Hepatocyte (in vitro differentiated cells): ENCODE measurements at places on chromosomes 5 and 9. TPM values are rescaled to one million over a fixed set of nuclear protein-coding genes. Genes with fewer than 3 reads are reported as not detected.

The RABEPK gene
- total RNA-seq: 18.2 and 20.4 TPM in 2 replicates

The FAM78A gene
- total RNA-seq: 0.27 and 0.52 TPM in 2 replicates

The NR5A1 gene
- total RNA-seq: 0.07 and 0.20 TPM in 2 replicates

The UGT3A2 gene
- total RNA-seq: 3.5 and 4.8 TPM in 2 replicates

The PRRC1 gene
- 84.0 and 105 TPM in 2 replicates for total RNA-seq

The BRINP1 gene
- 1.2 and 1.3 TPM in 2 replicates for total RNA-seq

The NTRK2 gene
- 3.4 and 3.7 TPM in 2 replicates for total RNA-seq

The BTNL8 gene
- 19.1 and 22.0 TPM in 2 replicates for total RNA-seq

The FAXDC2 gene
- total RNA-seq: 23.1 and 29.3 TPM in 2 replicates

The PCDHAC2 gene
- total RNA-seq: 6.8 and 11.3 TPM in 2 replicates

The MAST4 gene
- total RNA-seq: 10.4 and 11.7 TPM in 2 replicates

The CCDC69 gene
- 22.4 and 28.7 TPM in 2 replicates for total RNA-seq

The STKLD1 gene
- 0.10 and 0.48 TPM in 2 replicates for total RNA-seq

The PPP3R2 gene
- total RNA-seq: not detected in 2 replicates

The PCDHB2 gene
- total RNA-seq: 23.0 and 27.7 TPM in 2 replicates

The IFNB1 gene
- total RNA-seq: not detected in 2 replicates

The OR1Q1 gene
- not detected in 2 replicates for total RNA-seq

The CFAP90 gene
- total RNA-seq: 0.08 and 0.30 TPM in 2 replicates

The SLCO4C1 gene
- total RNA-seq: 17.2 and 20.5 TPM in 2 replicates

The HTR4 gene
- total RNA-seq: 2.0 and 2.3 TPM in 2 replicates

The ANKDD1B gene
- 1.4 and 4.7 TPM in 2 replicates for total RNA-seq

The OCLN gene
- 119 and 140 TPM in 2 replicates for total RNA-seq

The IL9 gene
- not detected in 2 replicates for total RNA-seq

The C5orf52 gene
- not detected in 2 replicates for total RNA-seq

The ZNF189 gene
- 50.0 and 60.3 TPM in 2 replicates for total RNA-seq

The SPAAR gene
- not detected in 2 replicates for total RNA-seq

The TAL2 gene
- not detected in 2 replicates for total RNA-seq

The TNFSF15 gene
- total RNA-seq: 8.5 and 10.4 TPM in 2 replicates

The IL3 gene
- 0.37 TPM in 1 of 2 replicates, not detected in the other for total RNA-seq

The PCDHGA5 gene
- total RNA-seq: 0.03 and 0.20 TPM in 2 replicates

The C9 gene
- total RNA-seq: 0.47 and 0.76 TPM in 2 replicates

The PRDM9 gene
- total RNA-seq: 0.56 TPM in 1 of 2 replicates, not detected in the other

The TMEM174 gene
- not detected in 2 replicates for total RNA-seq

The ZNF883 gene
- 2.8 and 5.7 TPM in 2 replicates for total RNA-seq

The FAT2 gene
- 0.40 and 0.72 TPM in 2 replicates for total RNA-seq

The MYMK gene
- total RNA-seq: not detected in 2 replicates

The SLC35A4 gene
- total RNA-seq: 29.2 and 34.1 TPM in 2 replicates

The SLC1A1 gene
- total RNA-seq: 50.7 and 52.9 TPM in 2 replicates

The CCL28 gene
- total RNA-seq: 0.52 and 0.80 TPM in 2 replicates

The WNT8A gene
- total RNA-seq: not detected in 2 replicates

The SOWAHA gene
- total RNA-seq: 11.4 and 14.4 TPM in 2 replicates

The UBE2QL1 gene
- 0.17 and 0.36 TPM in 2 replicates for total RNA-seq

The CYLC2 gene
- total RNA-seq: not detected in 2 replicates

The PCDHGA12 gene
- 0.70 and 0.96 TPM in 2 replicates for total RNA-seq

The LCN9 gene
- total RNA-seq: 2.2 and 2.6 TPM in 2 replicates

The SAXO1 gene
- not detected in 2 replicates for total RNA-seq

The SHISAL2B gene
- not detected in 2 replicates for total RNA-seq

The SPRY4 gene
- 6.1 and 7.2 TPM in 2 replicates for total RNA-seq

The SH3RF2 gene
- 32.0 and 35.1 TPM in 2 replicates for total RNA-seq
